ENCODE measurements at places on chromosomes 1 and 21.

- DNase-seq: no peak
These were observed 207.1 kb downstream of the NUF2 start for GRCh38 chr1:163528710-163529348.

- DNase-seq: no peak
These were observed 111.8 kb upstream of the USP25 start for GRCh38 chr21:15617964-15618363.

GRCh38 chr1:115595279-115596079 lies 46.3 kb upstream of the VANGL1 start:
- DNase-seq: peak; percentile 2

DNA sequence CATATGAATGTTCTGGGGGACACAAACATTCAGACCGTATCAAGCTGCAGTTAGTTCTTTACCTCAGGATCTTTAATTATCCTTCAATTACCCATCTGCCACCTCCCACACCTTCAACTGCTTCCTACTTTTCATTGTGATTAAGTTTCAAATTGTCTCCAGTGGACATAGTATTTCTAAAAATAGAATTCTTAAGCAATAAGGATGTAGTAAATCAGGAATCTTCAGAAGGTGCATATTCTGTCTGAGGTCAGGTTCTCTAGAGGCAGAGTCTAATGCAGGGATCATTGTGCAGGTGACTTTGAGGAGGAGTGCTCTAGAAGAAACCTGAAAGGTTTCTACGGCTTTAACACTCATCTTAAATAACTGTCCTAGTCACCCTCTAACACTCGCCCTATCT lies 102.6 kb upstream of the PPP2R5A start:
- DNase-seq: no peak

- no peak for DNase-seq
These were observed 84.7 kb upstream of the HIVEP3 start for GRCh38 chr1:42003433-42003832.

DNA sequence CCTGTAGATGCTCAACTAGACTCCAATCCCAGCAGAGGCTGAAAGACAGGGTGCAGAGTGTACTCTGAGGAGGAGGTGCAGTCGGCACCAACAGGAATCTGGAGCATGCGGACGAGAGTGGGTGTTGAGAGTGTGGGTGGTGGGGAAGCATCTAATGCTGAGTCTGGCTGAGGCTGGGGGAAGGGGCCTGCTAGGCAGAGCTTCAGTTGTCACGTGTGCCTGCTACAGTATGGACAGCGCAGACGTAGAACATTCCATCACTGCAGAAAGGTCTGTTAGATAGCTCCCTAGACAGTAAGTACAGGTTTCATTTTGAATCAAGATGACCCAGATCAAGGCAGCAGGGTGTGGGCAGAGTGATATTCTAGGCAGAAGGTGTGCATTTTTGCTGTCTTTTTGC lies 23.1 kb downstream of the SNAP47 start:
- DNase-seq: no peak

- no peak for DNase-seq
These were observed 11.9 kb downstream of the PTPN22 start for GRCh38 chr1:113859478-113860175.

- no peak for DNase-seq
These were observed 898 bp downstream of the C1orf174 start for GRCh38 chr1:3898994-3899753.

- no peak for DNase-seq
These were observed 1.1 kb upstream of the KPNA6 start for GRCh38 chr1:32106663-32107275.

DNA sequence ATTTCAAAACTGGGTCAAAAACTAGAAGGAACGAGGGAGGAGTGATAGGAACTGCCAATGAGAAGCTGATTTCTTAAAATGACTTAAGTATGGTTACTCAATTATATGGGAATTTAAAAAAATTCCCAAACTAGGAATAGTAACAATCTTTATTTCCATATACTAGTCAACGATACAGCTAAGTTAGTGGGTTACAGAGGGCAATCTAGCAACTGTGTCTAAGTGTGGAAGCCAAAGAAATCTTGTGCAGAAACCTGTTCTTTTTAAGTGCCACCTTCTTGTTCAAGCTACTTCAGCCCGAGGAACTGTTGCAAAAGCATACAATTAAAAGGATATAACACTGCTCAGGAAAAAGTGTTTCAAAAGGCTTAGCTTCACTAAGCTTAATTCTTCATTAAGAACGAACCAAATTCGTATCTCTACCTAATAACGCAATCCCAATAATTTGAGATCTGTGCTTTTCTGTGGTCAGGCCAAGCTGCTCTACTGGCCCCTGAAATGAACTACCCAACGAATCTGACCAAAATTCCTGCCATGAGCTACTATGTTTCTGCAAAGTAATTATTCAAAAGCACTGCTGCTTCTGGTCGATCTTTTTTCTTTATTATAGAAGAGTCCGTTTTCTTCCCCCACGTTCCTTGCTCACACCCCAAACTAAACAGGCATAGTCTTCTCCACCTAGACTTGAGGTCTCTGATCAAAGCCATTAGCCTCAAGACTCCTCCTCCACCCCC lies 1.8 kb downstream of the USP24 start:
- DNase-seq: no peak

DNA sequence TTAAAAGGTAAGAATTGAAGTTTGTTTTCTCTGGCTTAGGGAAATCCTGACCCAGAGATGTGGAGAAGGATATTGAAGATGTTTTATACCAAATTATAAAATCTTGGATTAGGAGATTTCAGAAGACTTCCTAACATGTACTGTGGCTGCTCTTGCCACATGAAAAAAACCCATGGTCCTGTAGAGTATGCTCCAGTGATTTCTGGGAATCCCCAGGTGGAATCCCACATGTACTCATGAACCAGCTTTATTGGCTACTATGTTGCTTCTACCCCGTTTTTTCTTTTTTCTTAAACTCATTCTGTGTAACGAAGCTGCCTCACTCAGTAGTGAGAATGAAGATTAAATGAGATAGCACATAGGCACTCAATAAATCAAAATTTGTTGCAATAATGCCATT lies 132.7 kb upstream of the SGIP1 start:
- DNase-seq: no peak

DNA sequence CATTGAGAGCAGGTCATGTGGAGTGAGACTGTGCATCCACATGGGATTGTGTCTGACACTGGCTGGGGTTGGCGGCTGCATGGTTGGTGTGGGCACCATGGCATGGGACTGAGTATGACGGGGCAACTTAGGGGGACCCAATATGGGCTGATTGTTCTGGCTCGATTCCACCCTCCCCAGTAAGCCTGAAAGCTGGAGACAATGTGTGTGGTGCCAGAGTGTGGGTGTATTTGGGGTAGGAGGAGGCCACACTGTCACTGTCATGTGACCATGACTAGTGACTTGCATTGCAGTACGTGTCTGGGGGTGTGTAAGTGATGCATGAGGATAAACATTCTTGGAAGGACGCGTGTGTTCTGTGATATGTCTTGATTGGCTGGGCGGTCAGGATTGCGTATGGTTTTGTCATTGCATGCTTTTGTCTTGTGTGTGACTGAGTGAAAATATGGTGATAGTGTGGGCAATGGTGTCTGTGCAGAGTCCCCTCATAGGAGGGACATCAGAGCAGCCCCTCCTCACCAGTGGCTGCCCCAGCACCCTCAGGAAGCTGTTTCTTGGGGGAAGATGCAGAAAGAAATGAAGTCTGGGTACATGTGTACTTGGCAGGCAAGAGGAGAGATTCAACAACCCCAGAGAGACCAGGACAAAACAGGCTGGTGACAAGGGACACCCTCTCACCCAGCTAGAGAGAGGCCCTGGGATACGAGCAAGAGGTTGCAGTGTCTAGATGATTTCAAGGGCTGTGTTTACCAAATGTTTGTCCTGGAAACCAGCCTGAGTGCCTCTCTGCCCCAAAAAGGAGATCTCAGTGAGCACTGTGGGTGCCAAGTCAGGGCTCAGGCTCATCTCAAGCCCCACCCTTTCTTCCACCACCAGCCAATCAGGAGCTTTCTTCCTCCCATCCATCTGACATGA lies 36.3 kb downstream of the SDC3 start:
- no peak for DNase-seq

GRCh38 chr1:231161667-231162296 lies at the start of gene TRIM67:
TRIM67 (plus strand) TSS chr1:231162058; CDS start chr1:231162970, 912 bp downstream.
- no peak for DNase-seq

GRCh38 chr1:93666613-93667384 lies 14.8 kb downstream of the BCAR3 start:
- no peak for DNase-seq

GRCh38 chr1:147800804-147801203 lies 40.4 kb upstream of the GJA5 start:
- no peak for DNase-seq

DNA sequence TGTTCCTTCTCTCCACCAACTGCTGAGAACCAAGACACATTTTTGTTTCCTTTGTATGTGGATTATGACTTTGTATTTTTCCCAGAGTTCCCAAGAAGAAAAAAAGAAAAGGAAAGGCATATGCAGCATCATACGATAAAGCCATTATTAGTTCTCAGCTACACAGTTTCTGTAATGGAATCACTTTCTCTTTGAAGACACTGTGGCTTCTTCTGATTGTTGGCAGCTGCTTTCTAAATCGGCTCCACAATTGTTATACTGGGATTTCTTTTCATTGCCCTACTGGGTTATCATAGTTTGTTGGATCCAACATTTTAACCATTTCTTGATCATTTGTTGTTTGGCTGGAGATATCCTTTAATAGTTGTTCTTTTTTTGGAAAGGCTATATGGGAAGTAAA lies 89.5 kb upstream of the HIVEP3 start:
- DNase-seq: no peak

DNA sequence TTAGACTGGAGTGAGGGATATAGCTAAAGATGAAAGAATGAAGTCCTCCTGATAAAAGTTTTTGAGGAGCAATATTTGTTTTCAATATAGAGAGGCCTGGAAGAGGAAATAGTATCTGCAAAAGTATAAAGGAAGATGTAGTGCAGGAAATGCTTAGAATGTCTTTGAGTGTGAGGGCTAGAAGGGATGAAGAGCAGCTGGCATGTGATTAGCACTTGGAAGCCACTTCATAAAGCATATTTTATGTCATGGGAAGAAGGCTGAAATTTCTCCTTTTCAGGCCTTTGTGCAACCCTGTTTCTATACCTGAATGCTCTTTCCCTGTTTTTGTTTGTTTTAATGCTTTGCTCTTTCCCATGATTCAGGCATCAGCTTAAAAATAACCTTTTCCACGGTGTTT lies 323.3 kb upstream of the DEPDC1 start:
- DNase-seq: no peak
